ENCODE measurements at places on chromosomes 2 and 18.

GRCh38 chr2:95231723-95232122, 24.4 kb downstream of the ZNF892 start:
- peak; percentile 13 for DNase-seq

DNA sequence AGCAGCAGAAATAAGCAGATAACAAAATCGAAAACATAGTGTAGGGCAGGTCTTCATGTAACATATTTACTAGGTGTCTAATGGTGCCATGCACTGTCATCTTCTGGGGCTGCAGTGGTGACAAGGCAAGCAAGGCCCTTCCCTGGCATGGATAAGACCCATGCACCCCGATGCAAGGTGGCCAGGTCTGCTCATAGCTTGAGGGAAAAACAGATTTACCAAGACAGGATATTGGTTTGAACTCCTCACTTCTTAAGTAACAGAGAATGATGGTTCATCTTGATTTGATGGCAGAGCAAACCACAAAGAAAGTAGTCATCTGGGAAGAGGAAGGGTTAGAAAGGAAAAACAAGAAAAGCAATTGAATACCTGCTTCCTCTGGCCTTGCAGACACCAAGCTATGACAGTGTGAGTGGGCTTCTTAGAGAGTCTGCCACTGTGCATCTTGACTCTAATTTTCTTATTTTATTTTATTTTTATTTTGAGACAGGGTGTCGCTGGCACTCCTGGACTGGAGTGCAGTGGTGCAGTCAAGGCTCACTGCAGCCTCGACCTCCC, 35.8 kb upstream of the EML6 start:
- DNase-seq = no peak

GRCh38 chr2:133360882-133361281, 207.4 kb downstream of the NCKAP5 start:
- no peak for DNase-seq

DNA sequence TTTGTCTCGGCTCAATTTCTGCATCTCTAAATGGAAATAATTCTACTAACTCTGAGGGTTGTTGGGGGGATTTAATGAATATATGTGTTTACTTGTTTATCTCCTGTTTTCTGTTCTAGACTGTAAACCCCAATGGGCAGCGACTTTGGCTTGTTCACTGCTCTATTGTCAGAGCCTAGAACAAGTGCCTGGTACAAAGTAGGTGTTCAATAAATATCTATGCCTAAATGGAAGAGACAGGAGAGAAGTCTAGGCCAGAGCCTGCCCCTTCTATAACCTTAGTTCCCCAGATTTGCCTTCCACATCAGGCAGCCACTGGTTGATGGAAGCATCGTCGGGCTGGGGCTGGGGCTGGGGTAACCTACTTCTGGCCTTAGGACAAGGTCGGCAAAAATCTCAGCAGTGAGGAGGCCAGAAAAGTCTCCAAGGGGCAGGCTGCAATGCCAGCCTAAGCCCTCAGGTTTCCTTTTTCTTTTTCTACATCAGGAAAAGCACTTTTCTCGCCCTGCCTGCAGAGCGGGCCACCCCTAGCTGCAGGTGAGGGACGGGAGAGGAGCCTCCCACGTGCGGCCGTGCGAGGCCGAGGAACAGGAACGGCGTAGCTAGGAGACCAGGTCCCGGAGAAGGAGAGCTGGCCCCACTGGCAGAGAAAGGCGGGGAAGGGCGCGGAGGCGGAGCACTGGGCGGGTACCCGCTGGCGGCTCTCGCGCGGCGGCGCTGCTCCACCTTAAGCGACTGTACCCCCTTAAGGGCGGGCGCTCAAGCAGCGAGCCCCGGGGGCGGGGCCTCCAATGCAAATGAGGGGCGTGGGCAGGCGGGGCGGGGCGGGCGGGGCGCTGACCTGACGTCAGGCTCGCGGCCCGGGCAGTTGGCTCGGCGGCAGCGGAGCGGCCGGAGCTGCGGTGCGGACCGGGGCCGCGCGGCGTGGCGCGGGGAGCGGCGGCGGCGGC, at the start of gene CNNM4:
Gene CNNM4 (plus strand): TSS at position 867 of the 950 bp plus-strand sequence. CDS start 98 bp downstream, outside the sequence.
- DNase-seq = peak; percentile 82

GRCh38 chr2:27446057-27446456, 3.9 kb downstream of the KRTCAP3 start:
- DNase-seq = no peak

DNA sequence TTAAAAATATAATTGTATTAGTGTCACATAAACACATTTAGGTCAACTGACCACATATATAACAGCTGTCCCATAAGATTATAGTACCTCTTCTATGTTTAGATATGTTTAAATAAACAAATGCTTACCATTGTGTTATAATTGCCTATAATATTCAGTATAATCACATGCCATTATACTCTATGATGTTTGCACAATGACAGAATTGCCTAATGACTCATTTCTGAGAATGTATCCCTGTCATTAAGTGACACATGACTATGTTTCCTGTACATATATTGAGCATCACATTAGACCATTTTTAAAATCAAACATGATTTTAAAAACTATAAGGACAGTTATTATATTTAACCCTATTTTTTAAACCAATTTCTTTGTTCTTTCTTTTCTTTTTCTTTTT, 89.8 kb downstream of the HS6ST1 start:
- peak; percentile 9 for DNase-seq

- no peak for DNase-seq
Measured at GRCh38 chr2:64826703-64827102, 162.5 kb upstream of the SLC1A4 start.

- DNase-seq = no peak
Measured at GRCh38 chr2:216619411-216620393, 13.5 kb upstream of the IGFBP2 start.

DNA sequence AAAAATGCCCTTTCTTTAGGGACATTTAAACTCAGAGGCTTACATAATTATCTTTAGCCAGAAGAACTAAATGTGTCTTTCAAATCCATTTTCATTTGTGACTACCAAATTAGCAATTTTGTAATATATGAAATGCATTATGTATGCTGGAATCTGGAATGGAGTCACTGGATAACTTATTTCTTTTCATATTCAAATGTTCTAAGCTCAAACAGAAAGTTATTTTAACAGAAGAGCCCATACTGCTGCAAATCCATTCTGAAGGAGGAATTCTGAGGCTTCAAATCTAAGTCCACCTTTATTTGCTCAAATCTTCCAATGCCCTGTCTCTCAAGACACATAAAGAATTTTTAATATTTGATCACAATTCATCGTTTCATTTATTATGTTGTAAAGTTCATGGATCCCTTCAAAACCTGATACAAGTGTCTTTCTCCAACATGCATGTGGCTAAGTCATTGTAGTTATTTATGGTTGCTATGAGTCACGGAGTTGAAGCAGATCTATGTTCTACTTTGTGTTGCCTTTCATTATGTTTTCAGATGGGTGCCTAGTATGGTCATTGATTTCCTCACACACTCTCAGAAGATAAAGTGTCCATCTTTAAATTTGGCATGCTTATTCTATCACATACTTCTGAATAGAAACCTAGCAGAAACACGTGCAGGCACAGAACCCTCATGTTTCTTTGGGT, 214.8 kb upstream of the GCFC2 start:
- no peak for DNase-seq

- DNase-seq = peak; percentile 91
Measured at GRCh38 chr2:203802342-203803052, 65.1 kb upstream of the CTLA4 start.

GRCh38 chr2:48131539-48132270, 225.4 kb upstream of the FBXO11 start:
- no peak for DNase-seq

DNA sequence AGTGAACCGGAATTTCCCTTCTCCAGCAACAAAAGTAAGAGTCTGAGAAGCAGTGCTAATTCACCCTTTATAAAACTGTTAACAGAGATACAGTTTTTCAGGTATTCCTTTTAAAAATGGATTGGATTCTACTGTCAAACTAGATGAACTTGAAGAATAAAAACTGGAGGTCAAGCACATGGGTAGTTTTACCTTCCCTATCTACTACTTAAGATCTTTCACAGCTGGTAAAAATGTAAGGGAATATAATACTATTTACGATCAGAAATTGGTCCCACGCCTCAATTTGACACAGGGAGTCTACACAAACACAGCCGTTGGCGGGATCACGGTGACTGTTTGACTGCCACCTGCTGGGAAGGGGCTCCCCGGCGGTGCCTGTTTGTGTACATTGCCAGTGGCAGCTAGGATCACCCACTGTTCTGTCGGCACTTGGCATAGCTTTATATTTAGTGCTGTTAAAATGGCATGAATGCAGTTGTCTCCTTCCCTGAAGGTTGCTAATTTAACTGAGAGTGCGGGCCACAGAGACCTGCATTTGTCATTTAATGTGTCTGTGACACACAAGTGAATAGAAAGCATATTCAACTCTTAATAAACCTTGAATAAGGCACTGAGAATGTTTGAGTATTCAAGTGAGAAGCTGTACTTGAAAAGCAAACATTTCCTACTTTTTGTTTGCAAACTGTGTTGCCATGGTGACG, 59.5 kb downstream of the ABCG8 start:
- DNase-seq = no peak

DNA sequence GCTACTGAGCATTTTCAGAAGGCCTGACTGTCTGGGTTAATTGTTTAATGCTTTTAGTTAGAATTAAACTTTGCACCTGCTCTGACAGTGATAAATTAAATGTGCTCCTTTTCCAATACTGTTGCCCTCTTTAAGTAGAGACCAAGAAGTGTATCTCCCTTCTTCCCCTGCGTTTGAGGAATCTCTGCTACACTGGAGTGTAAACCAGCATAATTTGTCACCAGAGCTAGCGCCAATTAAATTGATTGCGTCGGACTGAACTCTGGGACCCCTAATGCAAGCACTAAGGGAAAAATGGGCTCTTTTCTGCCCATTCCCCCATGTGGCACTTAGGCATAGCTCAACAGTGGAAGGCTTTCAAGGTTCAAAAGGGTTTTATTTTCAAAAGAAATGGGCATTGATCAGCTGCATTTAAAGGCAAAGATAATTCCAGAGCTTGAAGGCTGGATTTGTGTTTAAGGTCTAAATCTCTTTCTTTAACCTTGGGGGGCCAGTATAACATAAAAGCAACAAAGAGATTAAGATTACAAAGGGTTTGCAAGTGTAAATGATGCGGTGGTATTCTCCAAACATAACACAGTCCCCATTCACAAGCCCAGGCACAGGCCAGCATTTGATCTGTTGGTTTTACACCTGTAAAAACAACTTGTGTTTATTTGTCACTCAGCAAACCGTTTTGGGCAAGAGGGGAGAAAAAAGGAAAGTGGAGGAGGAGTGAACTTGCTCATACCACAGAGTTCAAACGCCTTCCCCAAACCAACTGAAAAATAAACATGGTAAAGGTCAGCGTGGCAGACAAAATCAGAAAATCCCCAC, 427.6 kb downstream of the BCL11A start:
- no peak for DNase-seq

- DNase-seq = peak; percentile 63
Measured at GRCh38 chr18:8948471-8949149, 153.9 kb upstream of the NDUFV2 start.

GRCh38 chr2:218805627-218806026, 23.7 kb downstream of the CYP27A1 start:
- no peak for DNase-seq

DNA sequence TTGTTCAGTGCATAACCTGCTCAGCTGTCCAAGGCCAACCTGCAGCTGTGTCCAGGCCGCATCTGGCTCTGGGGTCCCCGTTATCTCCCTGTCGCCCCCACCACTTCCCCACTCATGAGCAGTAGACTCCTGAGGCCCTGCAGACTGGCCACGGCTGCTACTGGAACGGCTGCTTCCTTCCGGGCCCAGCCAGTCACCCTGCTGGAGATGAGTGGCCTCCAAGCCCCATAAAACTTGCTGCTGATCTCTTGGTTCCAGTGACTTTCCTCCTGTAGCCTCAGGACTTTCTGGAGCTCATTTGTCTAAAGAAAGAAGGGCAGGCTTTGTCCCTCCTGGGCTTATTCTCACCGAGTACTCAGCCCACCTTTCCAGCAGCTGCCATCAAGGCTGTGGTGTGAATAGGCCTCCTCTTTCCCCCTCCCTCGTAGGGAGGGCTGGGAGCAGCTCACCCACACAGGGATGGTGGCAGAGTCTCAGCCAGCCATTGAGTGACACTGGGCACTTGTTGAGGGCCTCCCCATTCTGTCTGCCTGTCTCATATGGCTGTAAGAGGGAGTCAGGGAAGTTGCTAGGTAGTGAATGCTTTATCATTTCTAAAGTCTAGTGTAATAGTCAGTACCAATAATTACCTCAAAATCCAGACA, 257.3 kb downstream of the MYCN start:
- no peak for DNase-seq

DNA sequence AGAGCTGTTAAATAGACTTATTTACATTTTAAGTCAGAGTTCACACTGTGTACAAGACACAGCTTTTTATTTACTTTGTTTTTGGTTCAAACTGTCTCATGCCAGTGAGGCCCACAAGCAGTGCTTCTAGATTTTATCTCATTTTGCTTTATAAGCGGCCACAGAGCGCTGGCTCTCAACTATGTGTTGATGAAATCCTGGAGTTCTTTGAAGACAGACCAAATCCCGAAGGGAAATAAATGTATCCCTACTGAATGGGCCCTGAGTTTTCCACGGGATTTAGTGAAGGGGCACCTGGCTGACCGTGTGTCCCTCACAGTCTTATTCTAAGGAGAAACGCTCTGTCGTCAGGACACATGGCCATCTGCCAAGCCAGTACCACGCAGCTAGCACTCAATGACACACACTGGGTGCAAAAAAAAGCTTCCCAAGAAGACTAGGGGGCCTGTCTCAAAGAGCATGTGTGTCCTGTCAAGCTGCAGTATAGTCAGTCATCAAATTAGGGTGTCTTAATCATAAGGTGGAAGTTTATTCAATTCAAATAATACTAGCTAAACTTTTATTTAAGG, 23.4 kb downstream of the LYPD1 start:
- DNase-seq = no peak

DNA sequence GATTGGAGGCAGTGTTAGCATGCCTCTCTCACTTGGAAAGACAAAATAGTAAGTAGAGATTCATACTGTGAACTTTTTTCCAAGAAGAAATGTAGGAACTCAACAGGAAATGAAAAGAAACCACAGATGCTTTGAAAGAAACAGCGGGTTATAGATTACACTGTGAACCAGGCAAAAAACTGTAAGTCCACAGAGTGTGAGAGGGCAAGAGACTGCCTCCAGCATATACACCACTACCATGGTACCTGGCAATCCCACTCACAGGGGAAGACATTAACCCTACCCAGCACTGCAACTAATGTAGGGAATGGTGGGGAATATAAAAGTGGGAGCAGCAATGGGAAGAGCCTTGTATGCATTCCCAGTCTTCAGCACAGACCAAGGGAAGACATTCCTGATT, 150.6 kb upstream of the GALNT5 start:
- DNase-seq = no peak

GRCh38 chr2:201786471-201786870, 5.7 kb upstream of the ALS2 start:
- DNase-seq = no peak

DNA sequence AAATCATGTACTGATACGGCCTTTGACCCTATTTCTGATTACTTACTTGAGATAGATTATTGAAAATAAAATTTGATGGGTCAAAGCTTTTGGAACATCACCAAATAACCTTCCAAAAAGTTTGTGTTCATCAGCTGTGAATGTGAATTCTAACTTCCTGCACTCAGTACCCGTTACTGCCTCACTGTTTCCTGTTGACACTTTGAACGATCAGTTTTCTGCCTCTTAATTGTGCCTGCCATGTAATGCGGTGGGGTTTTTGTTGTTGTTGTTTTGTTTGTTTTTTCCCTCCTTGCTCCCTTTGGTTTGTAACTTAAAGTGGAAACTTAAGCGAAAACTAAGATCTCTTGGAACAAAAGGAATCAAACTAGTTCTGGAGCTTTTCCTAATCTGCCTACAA, 18.9 kb downstream of the ATG16L1 start:
- DNase-seq = no peak

GRCh38 chr2:172090044-172090961, 5.0 kb downstream of the DLX1 start:
- no peak for DNase-seq

- DNase-seq = no peak
Measured at GRCh38 chr2:85905891-85906290, 17.1 kb upstream of the ST3GAL5 start.

All from stromal cell of bone marrow (primary cell).